ENCODE measurements at places on chromosomes 1 and 21.
A peak's percentile ranks its signal among the peaks of the same experiment; 100 is the strongest.

DNA sequence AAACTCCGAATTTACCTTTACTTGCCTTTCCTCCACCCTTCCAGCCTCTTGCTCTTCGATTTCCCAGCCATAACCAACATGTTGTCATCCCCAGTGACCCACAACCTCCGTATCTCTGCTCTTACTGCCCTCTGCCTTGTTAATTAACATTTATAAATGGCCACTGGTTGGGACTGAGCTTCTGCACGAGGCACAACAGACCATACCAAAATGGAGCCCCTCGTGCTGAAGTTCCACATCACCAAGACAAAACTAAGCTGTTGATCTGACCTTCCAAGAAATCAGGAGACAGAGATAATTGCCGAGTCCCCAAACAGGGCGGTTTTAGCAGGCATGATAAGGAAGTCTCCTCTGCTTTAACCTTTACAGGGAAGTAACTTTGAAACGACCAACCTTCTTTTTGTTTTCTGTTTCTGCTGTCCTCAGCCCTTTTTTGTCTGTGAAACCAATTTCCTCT lies 71.9 kb downstream of the NMNAT2 start:
- no peak for DNase-seq

GRCh38 chr1:24724345-24725208 lies 20.7 kb upstream of the CLIC4 start:
- DNase-seq: peak; percentile 29

GRCh38 chr21:32140151-32140550 lies 138.7 kb downstream of the MIS18A start:
- no peak for DNase-seq

DNA sequence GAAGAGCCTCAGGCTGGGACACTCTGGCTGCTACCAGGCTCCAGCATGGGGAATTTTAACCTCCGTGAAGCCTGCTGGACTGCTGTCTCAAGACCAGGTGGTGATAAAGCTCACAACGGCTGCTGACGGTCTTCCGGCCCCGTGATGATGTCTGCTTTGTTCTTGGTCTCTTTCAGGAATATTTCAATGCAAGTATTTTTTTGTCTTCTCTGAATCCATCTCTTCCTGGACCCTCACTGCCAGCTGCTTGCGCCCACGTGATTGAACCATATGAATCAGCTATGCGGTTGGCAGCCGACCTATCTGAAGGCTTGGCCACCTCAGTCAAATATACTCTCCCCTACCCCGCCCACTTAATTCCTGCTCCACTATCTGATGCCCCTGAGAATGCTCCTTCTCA lies 14.6 kb upstream of the SLC6A17 start:
- no peak for DNase-seq

DNA sequence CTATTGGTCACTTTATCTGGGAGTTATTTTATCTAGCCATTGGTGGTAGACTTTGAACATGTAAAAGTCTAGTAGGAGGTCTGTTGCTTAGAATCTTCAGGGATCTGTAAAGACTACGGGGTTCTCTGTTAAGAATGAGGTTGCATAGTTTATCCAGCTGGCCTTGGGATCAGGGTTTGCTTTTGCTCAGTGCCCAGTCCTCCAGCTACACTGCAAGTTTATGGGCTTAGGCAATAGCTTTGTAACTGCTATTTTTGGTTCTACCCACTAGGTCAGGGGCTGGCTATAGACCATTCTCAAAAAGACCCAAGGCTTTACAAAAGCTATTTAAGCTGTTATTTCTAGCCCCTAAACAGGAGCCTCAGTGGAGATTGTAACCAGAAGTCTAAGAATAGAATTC lies 9.8 kb downstream of the SH3GLB1 start:
- DNase-seq: peak; percentile 12

- DNase-seq: no peak
Observed at GRCh38 chr1:185229981-185230380, 73.0 kb downstream of the SWT1 start.

GRCh38 chr1:55542901-55543504 lies 327.8 kb upstream of the USP24 start:
- peak; percentile 92 for DNase-seq

GRCh38 chr21:33067043-33067442 lies 2.9 kb upstream of the OLIG1 start:
- DNase-seq: no peak

GRCh38 chr1:85172684-85173337 lies 28.0 kb downstream of the SYDE2 start:
- no peak for DNase-seq

GRCh38 chr1:218476385-218476784 lies 131.2 kb downstream of the TGFB2 start:
- DNase-seq: peak; percentile 57

- peak; percentile 13 for DNase-seq
Observed at GRCh38 chr1:63442141-63442475, 74.7 kb downstream of the ALG6 start.

- no peak for DNase-seq
Observed at GRCh38 chr1:199057322-199057721, 418.5 kb downstream of the PTPRC start.

DNA sequence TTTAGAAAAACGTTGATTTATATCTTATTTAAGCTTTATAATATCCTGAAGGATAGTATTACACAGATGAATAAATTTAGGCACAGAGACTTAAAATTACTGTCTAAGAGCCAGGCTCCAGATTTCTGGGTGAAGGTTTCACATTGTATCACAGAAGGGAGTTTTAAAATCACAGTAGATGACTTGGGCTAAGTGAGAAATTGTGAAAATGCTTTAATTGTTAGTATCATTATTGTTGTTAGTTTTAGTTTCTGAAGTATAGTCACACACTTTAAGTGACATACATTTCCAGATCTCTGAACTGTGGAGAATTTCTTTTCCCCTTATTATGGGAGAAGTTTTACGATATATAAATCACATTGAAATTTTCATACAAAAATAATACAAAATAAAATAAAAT lies 83.5 kb downstream of the NDUFS5 start:
- no peak for DNase-seq

- peak; percentile 79 for DNase-seq
Observed at GRCh38 chr1:65949230-65949626, 156.5 kb downstream of the PDE4B start.

DNA sequence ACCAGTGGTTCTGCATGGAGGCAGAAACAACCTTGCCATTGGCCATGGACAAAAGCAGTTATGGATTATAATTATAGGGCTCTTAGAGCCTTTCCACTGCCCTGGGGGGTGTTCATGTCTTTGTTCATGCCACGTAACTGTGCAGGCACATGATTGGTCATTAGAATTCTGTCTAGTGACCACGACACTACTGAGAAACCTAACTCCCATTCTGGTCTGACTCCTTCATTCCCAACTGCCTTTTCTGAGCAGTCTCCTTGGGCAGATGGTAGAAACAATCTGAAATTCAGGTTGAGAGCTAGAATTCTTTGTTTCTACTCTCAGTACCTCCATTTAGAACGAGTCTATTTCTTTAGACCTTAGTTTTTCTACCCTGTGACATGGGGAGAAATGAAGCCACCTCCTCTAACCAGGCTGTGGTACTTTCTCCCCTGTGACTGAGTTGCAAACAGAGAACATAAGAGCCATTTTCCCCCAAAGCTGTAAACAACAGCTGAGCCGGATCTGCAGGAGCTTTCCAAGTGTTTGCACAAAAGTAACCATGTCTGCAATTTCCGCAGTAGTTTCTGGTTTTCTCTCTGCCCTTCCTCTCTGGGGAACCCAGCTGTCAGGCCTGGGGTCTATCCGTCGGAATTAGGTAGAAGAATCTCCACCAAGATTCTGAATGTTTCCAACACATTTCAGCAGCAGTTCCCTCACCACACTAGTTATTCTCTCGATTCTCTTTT lies 37.7 kb upstream of the IPO9 start:
- no peak for DNase-seq

GRCh38 chr1:20445956-20446355 lies 40.1 kb downstream of the CAMK2N1 start:
- no peak for DNase-seq

DNA sequence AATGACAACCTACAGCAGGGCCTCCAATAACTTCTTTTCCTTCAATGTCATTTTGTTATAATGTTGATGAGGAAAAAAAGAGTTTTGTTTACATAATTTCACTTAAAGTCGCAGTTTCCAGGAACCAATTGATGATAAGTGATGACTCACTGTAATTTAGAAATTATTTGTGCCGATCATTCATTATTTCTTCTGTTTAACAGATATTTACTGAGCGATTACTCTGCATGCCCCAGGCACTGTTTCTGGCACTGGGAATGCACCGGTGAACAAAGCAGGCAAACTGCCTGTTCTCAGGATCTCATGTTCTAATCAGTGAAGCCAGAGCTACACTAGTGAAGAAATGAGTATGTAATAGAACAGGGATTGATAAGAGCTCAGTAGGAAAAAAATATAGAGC lies 403.4 kb downstream of the NTNG1 start:
- DNase-seq: no peak

DNA sequence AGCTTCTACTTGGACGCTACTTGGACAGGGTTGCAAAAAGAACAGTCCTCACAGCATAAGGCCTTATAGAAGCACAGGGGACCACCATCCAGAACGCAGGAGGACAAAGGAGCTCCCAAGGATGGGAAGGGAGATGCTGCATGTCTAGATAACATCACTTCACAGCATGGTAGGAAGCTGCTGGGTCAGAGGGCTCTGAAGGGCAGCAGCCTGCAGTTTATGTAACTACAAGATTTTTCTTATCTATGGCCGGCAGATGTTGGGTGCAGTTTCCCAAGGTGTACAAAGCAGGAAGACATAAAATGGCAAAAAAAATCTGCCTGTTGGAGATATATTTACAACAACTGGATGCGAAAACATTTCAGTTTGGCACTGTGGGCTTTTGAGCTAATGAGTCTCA lies 45.3 kb upstream of the SLC5A9 start:
- DNase-seq: no peak

GRCh38 chr1:20540281-20540680 lies 12.1 kb upstream of the FAM43B start:
- DNase-seq: no peak

GRCh38 chr1:224203243-224204016 lies 20.4 kb downstream of the DEGS1 start:
- peak; percentile 64 for DNase-seq

- DNase-seq: no peak
Observed at GRCh38 chr1:218507355-218508002, 162.3 kb downstream of the TGFB2 start.

GRCh38 chr1:245996811-245997210 lies 510.3 kb downstream of the SMYD3 start:
- DNase-seq: no peak

GRCh38 chr1:933603-933940 lies 9.8 kb downstream of the SAMD11 start:
- no peak for DNase-seq

DNA sequence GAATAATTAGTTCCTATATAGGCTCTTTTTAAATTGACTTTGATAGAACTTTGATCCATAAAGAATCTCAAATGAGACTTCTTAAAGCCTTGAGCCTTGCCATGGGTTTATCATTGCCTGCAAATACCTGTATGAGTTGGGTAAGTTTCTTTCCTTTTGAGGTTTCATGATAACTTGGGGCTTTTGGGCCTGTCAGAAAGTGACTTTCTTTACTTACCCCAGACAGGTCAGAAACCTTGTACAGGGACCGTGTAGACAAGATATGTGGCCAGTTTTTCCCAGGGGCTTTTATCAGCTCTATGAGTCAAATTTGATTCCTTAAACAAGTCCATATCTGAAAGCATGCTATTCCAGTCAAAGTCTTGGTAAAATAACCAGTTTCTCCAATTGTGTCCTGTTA lies 17.3 kb downstream of the KCTD3 start:
- DNase-seq: no peak

GRCh38 chr1:187971851-187972250 lies 1143.1 kb downstream of the PLA2G4A start:
- no peak for DNase-seq

GRCh38 chr1:109786531-109787021 lies 22.9 kb upstream of the EPS8L3 start:
- no peak for DNase-seq

- DNase-seq: peak; percentile 80
Observed at GRCh38 chr1:85888921-85889320, 180.7 kb upstream of the ZNHIT6 start.

Data from fibroblast of gingiva (primary cell).